ENCODE measurements at places on chromosomes 6 and 20. TPM values are rescaled to one million over a fixed set of nuclear protein-coding genes. Genes with fewer than 3 reads are reported as not detected.

GRCh38 chr20:34703424-34704176, 544 bp upstream of the TP53INP2 start:
- peak; percentile 80 for DNase-seq

- DNase-seq = no peak
These were observed 340 bp upstream of the VARS2 start for GRCh38 chr6:30913721-30914075.

TCFL5 gene
- total RNA-seq = 23.2 TPM

DNA sequence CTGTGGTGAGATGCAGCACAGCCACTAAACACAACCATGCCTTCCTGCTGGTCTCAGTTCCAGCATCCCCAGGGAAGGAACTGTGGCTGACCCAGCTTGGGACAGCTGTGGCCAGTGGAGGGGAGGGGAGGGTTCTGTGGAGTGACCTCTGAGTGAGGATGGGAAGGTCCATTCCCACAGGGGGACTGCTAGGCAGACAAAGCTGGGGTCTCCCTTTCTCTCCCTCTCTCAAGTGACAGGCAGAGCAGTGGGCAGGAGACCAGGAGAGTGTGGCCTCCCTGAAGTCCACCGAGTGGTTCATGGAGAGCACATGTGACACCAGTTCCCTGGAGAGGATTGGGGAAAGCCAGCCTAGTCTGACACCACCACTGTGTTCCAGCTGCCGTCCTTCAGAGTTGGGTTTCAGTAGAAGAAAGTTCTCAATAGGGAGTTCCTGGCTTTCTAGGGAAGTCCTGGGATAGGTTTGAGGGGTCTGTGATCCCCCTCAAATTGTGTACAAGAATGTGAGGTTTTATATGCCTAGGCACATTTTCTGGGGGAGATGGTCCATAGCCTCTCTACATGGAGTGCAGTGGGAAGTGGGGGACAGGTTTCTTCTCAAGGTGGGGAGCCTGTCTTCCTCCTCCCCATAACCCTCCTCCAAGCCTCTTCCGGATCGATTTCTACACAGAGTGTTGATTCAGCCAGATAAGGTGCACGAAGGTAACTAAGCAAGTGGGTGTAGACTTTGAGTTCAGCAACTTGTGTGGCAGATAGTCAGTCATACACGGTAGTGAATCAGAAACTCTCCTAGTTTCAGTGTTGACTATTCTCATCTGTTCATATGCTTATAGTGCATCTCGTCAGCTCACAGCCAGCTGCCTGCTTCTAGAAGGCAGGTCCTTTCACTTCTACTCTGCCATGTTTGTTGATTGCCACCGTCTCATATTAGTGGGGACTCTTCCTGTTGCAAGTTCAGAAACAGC, 18.9 kb downstream of the MANBAL start:
- peak; percentile 77 for DNase-seq

GRCh38 chr20:19381947-19382346, 169.5 kb downstream of the SLC24A3 start:
- DNase-seq = no peak

DNA sequence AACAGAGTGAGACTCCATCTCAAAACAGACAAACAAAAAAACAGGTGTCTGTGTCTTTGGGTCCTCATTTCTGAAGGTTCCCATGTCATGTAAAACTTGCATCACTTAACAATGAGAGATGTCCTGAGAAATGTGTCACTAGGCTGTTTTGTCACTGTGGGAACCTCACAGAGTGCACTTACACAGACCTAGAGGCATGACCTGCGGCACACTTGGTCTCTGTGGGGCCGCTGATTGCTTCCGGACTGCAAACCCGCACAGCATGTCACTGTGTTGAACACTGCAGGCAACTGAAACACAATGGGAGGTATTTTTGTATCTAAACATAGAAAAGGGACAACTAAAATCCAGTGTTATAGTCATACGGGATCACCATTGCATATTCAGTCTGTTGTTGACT, 42.3 kb upstream of the TMEM181 start:
- no peak for DNase-seq

DNA sequence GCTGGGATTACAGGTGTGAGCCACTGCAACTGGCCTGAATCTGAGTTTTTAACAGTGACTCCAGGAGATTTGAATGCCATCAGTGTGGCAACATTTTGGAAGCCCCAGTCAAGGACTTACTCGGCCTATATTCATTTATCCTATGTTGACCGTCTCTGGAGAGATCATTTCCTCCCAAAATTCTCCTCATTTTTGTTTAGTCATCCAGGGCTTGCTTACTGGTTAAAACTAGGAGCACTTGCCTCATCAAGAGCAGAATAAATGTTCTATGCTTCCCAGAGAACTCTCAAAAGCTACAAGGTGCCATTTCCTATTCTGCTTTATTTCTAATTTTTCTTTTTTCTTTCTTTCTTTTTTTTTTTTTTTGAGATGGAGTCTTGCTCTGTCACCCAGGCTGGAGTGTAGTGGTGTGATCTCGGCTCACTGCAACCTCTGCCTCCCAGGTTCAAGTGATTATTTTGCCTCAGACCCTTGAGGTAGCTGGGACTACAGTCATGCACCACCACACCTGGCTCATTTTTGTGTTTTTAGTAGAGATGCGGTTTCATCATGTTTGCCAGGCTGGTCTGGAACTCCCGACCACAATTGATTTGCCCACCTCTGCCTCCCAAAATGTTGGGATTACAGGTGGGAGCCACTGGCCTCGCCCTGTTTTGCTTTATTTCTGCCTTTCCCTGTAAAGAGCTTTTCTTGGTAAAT, 23.4 kb upstream of the TRIM27 start:
- no peak for DNase-seq

HINT3 gene
- total RNA-seq = 10.4 TPM

PPP1R18 gene
- 10.5 TPM for total RNA-seq

GRCh38 chr6:53796791-53797190, 2.0 kb downstream of the LRRC1 start:
- no peak for DNase-seq

- DNase-seq = peak; percentile 89
These were observed 58.9 kb downstream of the ERMARD start for GRCh38 chr6:169810066-169810989.

GRCh38 chr20:46122516-46123481, 4.7 kb downstream of the CD40 start:
- peak; percentile 13 for DNase-seq

DNA sequence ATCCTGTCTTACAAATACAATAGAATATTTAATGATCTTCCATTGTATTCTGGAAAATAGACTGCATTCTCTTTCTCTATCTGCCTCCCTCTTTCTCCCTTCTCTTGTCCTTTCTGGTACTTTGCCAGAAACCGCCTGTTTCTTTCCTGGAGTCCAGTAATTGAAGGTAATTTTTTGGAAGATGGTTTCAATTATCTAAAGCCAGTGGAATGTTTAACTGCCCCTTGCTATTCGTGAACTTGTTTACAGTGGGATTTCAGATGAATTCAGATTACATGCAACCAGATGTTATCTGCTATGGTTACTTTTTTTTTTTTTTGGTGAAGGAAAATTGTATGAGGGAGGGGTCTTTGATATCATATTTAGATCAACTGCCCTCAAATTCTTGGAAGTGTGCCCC, 655.5 kb upstream of the FLRT3 start:
- no peak for DNase-seq

SPINT4 gene
- not detected for total RNA-seq

DNA sequence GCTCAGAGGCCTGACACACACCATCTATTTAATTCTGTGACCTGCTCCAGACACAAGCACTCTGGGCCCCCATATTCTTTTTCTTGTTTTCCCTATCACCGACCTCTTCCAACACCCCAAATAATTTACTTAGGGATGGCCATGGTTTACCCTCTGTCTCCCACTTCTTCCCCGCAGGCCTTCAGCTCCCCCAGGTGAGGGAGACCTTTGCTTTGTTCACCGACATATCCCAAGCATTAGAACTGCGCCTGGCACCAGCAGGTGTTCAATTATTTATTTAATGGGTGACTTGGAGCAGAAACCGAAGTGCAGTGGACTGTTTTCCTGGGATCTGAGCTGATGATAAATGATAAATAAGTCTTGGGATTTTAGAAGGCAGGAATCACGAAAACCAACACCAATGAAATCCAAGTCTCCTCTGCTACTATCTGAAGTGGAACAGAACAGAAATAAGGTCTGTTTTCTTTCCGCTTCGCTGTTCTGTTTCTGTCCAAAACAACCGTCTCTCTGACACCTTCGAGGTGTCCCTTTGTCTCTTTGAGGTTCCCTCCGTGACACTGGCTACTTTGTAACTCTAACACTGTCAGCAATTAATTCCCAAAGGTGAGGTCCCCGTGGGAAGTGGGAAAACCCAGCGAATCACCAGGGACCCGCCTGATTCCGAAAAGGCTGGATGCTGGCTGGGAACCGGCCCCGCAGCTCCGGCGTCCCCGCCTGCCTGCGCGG, 1.1 kb upstream of the RIN2 start:
- peak; percentile 40 for DNase-seq

DNA sequence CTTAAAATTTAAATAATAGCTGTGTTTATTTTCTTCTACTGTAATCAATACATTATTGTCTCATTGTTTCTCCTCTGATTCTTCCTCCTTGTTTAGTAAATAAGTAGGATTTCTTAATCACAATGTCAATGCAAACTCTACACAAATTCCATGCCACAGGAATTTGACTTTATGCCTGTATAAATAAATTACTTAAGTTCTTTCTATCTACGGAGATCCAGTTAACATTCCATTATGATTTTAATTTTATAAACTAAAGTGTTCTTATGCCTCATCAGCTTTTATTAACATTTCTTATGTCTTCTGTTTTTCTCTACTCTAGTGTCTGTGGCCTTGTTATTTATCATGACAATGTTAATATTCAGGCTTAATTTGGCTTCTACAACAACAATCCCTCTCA, 1169.2 kb downstream of the GRIK2 start:
- DNase-seq = no peak

NRSN1 gene
- 0.29 TPM for total RNA-seq

- DNase-seq = no peak
These were observed 123.5 kb downstream of the SASH1 start for GRCh38 chr6:148466158-148466557.

- no peak for DNase-seq
These were observed 1.7 kb downstream of the NUDT3 start for GRCh38 chr6:34390531-34391472.

DNA sequence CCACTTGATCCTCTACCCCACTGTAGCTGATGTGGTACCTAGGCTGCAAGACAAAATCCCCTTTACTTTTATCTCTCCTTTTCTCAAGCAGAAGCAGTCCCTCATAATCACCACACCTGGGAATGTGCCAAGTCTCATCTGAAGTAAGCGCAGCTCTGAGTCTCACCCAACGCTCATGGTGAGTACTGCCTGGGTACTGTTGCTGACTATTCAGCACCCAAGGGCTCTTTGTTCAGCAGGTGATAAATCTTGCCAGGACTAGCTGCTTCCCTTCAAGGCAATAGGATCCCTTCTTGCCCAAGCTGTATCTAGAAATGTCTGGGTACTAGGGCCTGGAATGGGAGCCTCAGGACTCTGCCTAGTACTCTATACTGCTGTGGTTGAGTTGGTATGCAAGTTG, 70.9 kb downstream of the GCLC start:
- DNase-seq = no peak

DNA sequence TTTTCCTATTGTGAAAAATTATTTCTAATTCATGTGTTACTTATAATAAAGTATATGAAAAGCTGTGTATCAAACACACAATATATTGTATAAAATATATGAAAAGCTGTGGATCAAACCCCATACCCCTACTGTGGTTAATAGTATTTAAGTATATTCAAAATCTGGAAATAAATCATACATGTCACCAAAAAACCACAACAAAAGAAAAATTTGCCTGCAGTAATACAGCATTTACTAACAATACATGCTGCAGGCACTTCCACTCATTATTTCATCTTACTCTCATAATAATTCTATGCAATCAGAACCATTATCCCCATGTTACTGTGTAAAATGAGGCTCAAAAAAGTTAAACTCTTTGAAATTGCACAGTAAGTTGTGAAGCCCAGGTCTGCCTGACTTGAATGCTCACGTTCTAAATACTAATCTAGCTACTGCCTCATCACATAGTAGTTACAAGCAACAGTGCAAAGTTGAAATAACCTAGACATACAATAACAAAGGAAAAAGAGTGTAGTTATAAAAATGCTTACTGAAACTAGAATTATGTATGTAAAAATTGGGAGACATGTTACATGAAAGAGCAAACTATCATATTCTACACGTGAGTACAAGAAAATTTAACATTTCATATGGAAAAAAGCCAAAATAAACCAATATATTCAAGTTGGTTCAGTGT, 61.7 kb downstream of the FAM217A start:
- no peak for DNase-seq

DNA sequence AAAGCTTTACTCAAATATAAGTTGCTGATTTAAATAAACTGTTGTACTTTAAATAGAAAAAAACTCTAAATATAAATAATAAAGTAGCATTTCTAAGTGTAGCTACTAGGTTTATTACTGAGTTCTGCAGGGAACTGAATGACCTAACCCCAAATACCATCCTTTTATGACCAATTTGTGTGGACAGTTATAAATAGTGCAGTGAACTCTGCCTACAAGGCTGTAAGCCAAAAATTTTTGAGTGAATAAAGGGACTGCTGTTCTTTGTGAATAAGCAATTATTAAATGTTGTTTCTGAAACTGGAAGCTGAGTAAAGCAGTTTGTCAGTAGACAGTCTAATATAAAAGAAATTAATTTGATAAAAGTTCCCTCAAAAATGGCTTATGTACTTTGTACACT, 90.8 kb upstream of the ELOVL5 start:
- peak; percentile 41 for DNase-seq

TINAG gene
- total RNA-seq = not detected

Data from stomach (tissue), 19 donors.